Thyroid gland (tissue), 4 donors: ENCODE measurements at places on chromosomes 16 and 17. TPM values are rescaled to one million over a fixed set of nuclear protein-coding genes. Genes with fewer than 3 reads are reported as not detected.

The CASKIN1 gene
- 0.13 TPM for total RNA-seq

The SLFN5 gene
- total RNA-seq, result 20.0 TPM

The MYL4 gene
- 11.0 TPM for total RNA-seq

The GPRC5C gene
- 194 TPM for total RNA-seq

The LGALS9B gene
- total RNA-seq, result not detected

The TP53TG3C gene
- total RNA-seq, result not detected

DNA sequence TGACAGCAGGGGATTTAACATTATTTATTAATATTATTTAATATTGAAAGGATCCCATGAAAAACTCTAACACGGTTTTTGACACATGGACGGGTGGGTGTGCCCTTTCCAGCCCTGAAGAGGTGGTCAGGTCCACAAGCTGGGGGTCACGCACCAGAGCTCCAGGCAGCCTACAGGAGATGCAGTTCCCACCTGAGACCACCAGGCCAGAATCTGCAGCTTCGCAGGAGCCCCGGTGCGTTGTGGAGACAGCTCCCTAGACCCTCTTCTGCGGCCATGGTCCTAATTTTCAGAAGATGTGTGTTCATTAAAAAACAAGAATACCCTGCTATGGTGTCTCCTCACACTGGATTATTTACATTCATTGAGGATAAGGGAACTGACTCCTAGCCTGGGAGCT is 331.1 kb downstream of the C16orf95 start:
- DNase-seq, result no peak

- DNase-seq, result no peak
These were observed 2.9 kb downstream of the PHKB start for GRCh38 chr16:47463771-47464624.

- DNase-seq, result no peak
These were observed 71.9 kb downstream of the AXIN2 start for GRCh38 chr17:65489413-65490155.

DNA sequence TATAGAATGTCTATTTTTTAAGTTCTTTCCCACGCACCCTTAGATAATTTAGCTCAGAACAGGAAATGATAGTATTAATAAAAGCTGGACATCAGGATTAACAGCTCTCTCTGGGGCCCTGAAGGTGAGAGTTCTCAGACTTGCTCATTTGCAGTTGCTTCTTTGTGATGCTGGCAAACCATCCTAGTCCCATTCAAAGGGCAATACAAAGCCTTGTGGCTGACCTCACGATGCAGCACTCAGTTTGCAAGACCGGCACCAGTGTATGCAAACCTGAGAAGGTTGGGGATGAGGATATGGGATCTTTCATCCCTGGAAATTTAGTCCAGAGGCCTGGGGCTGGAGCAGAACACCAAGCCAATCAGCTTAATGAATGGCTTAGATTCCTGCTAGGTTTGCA is 29.3 kb downstream of the STH start:
- DNase-seq, result no peak

DNA sequence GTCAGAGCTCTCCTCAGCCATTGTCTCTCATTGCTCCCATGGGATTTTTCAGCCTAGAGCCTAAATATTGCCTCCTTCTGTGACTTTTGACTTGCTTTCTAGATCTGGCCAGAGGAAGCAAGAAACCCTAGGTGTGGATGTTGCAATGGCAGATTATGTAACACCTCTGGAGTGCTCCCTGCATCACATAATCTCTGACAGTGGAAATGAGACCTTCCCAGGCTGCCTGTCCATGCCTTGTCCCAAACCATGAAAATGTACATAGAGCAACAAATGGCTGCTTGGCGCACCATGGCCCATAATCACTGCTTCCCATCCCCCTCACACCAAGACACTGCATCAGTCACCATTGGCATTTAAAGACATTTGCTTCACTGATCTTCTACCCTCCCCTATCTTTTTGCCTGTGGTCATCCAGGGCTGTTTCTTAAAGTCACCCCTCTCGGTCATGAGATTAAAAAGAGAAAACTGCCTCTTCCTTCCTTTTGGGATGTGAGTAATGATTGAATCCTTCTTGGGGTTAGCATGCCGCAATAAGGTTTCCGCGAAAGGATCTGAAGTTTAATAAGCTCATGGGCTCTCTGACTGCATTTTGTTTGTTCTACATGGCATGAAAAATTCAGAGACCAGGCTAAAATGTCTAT is 34.2 kb upstream of the CCL2 start:
- DNase-seq, result no peak

DNA sequence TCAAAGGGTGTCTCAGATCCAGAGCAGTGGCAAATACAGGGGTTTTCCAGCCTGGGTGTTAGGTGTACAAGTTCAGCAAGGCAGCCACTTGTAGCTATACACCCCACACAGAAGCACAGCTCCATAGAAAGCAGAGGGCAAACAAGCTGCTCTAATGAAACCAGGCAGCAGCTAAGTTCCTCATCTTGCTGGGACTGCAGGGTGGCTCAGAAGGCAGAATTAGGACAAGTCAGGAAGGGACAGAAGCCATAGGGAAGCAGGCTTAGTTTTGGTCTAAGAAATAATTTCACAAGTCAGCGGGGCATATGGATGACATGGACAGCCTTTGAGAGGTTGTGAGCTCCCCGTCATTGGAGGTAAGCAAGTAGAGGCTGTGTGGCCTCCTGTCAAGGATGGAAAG is 23.7 kb downstream of the CNGB1 start:
- no peak for DNase-seq

GRCh38 chr16:73847090-73847489 is 449.5 kb upstream of the PSMD7 start:
- no peak for DNase-seq

- no peak for DNase-seq
These were observed 1.2 kb upstream of the TNRC6C start for GRCh38 chr17:77957235-77957856.

DNA sequence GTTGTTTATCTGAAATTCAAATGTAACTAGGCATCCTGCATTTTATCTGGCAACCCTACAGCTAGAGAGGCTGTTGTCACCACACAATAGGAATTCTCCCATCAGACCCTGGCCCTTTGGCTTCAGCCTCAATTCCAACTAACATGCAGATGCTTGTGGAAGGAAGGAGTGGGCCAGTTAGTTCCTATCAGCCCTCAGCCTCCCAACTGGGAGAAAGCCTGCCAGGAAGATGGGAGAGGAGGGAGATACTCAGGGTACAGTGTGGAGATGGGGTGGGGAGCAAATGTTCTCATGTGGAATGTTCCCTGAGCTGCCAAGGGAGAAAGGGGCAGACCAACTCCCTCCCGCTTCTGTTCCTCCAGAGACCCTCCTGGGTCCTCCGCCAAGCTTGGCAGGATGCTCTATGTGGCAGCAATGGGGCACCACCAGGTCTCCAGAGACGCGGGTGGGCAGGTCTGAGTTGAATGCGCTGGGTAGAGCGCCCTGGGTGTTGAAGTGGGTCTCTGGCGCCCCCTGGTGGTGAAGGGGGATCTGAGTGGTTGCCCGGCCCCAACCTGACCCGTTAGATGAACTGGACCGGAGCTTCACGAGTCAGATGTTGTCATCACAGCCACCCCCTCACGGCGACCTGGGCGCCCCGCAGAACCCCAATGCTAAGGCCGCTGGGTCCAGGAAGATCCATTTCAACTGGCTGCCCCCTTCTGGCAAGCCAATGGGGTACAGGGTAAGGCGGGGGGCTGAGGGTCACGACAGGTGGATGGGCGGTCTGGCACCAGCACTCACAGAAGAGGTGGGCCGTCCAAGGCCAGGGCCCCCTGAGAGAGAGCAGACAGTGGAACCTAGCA is 15.2 kb downstream of the GALK1 start:
- peak; percentile 89 for DNase-seq

GRCh38 chr17:57337390-57337789 is 81.1 kb downstream of the MSI2 start:
- DNase-seq, result no peak

DNA sequence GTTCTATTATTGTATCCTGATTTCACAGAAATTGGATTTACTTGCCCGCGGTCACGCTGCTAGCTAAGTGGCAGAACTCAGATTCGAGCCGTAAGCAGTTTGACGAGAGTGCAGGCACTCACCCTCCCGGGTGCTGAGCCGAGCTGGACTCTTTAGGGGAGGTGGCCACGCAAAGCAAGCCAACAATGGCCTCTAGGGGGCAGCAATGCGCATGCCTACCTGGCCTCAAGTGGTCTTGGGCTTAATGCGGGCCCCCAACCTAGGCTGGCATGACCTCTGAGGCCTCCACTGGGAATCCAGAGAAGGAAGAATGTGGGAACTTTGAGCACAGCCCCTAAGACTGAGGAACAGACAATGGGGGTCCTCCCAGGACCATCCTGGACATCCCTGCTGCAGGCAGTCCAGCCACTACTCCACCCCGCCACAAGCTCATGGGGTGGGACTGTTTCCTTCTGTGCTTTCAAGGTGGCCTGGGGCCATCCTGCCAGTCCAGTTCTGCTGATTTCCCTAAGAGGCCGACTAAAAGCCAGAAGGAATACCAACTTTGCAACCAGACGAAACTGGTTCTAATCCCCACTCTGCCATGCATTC is 276.5 kb downstream of the XYLT1 start:
- peak; percentile 52 for DNase-seq

GRCh38 chr17:30363715-30364202 is 15.0 kb upstream of the CPD start:
- peak; percentile 51 for DNase-seq

DNA sequence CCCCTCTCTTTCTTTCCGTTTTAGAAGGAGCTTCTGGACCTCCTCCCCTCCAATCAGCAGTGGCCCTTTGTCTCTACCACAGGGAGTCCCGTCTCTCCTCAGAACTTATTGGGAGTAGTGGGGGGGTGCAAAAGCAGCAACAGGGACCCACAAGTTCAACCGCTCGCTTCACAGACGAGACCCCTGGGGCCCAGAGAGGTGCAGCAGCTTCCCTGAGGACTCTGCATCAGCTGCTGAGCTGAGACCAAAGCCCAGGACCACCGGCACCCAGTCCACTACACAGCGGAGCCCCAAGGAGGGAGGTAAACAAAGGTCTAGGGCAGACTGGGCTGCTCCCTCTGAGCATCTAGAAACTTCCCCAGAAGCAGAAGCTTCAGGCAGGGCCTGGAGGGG is 123.9 kb downstream of the SDK2 start:
- DNase-seq, result no peak
